ENCODE measurements at places on chromosomes 3 and 15.

DNA sequence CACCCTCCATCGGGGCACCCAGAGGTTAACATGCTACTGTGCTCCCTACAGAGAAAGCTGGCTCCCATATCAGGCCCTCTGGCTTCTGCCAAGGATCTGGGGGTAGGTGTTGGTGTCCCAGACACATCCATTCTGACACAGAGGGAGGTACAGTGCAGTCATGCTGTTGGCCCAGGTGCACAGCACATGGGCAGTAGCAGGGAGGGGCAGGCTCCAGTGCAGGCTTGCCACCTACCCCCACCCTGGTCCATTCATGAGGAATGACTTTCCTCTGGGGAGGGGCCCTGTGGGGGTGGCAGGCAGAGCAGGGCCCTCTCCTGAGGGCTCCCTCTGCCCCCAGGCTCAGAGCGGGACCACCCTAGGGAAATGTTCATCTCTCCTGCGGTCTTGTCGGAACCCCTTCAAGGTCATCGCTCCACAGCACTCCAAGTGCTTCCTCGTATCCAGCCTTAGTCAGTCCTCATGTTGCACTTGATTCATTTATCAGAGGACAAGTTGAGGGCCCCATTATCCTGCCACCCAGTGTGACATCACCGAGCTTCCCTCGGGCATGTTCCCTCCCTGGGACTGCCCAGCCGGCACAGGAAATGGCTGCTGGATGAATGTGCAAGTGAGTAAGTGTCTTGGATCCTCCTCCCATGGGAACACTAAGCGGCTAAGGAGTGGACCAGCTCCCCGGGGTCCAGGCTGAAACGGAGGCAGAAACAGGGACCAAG, 10.0 kb downstream of the DUSP7 start:
- DNase-seq = no peak

DNA sequence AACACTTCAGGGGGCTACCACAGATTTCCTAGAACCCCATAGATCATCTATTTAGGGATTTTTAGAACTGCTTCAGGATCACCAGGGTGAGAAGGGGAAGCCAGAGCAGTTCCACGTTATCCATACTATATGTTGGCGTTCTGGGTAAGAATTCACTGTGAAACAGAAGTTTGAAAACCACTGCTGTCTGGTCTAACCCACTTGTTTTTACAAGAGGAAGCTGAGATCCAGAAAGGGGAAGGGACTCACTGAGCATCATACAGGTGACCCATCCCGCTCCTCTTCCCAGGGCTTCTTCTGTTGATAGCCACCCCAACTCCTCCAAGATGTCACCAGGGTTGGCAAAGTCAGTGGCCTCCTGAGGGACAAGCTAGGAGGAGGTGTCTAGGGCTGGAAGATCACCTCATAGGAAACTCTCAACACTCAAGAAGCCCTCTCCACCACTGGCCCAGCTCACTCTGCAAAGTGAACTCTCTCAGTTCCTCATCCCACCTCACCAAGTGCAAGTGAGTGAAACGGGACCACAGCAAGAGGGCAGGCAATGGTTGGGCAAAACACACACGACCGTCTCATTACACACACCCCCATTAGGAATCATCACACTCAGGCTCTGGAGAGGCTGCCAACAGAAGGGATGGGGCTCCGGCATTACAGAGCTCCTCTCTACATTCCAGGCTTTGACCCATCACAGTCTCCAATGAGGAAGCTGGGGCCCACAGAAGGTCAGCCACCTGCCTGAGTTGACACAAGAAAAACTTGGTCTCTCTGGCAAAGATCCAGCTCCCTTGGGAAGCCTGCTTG, 1.8 kb downstream of the DAPK2 start:
- DNase-seq = no peak

- no peak for DNase-seq
Measured at GRCh38 chr15:63532307-63532744, 27.9 kb downstream of the USP3 start.

- no peak for DNase-seq
Measured at GRCh38 chr3:10304905-10305304, 12.2 kb upstream of the GHRL start.

- no peak for DNase-seq
Measured at GRCh38 chr3:59106085-59106648, 56.3 kb upstream of the CFAP20DC start.

DNA sequence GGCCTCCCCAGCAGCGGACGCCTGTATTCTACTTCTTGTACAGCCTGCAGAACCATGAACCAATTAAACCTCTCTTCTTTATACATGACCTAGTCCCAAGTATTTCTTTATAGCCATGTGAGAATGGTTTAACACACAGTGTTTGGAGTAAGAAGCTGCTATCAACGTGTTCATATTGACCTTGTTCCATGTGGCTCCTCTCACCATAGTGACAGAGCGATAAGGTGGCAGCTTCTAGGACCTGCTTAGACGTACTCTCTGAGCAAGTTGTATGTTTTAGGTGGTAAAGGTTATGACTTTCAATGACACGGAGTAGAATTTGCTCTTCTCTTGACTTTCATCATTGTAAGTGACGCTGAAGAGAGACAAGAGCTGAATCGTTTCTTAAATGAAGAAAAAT, 157.7 kb upstream of the SLCO3A1 start:
- DNase-seq = no peak

DNA sequence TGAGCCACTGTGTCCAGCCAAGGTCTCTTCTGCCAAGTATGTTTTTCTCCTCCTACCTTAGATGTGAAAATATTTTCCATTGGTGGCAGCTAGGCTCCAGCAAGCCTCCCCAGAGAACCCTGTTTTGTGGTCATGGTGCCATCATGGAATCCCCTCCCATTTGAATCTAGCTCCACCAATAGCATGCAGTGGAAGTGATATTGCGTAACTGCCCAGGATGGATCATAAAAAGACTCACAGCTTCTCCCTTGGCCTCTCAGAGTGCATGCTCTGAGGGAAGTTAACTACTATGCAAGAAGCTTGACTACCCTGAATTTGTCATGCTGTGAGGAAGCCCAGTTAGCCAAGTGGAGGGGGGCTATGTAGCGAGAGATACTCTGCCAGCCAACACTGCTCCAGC, 27.5 kb downstream of the CRYGS start:
- no peak for DNase-seq

GRCh38 chr3:14441920-14442300, 39.5 kb downstream of the SLC6A6 start:
- DNase-seq = no peak

GRCh38 chr3:96175500-96175899, 638.9 kb upstream of the EPHA6 start:
- DNase-seq = no peak

- DNase-seq = no peak
Measured at GRCh38 chr15:89243046-89243690, 611 bp upstream of the FANCI start.

- DNase-seq = no peak
Measured at GRCh38 chr3:9914559-9915253, 2.2 kb upstream of the IL17RC start.

DNA sequence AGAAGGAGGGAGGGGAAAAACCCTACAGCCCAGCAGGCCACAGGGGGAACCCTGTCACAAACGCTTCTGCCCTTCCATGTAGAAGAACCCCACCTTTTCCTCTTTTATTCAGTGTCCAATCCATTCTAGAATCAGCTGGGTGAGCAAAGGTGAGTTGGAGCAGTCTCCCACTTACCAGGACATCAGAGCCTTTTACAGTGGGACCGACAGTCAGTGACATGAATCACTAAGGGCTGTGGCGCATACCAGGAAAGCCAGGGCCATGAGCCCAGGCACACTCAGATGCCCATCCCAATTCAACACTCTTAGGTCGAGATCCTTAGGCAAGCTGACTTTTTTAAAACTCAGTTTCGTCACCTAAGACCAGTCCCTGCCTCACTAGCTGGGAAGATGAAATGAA, 146.1 kb downstream of the AQP9 start:
- DNase-seq = no peak

- no peak for DNase-seq
Measured at GRCh38 chr15:78449220-78449999, 11.4 kb downstream of the IREB2 start.

DNA sequence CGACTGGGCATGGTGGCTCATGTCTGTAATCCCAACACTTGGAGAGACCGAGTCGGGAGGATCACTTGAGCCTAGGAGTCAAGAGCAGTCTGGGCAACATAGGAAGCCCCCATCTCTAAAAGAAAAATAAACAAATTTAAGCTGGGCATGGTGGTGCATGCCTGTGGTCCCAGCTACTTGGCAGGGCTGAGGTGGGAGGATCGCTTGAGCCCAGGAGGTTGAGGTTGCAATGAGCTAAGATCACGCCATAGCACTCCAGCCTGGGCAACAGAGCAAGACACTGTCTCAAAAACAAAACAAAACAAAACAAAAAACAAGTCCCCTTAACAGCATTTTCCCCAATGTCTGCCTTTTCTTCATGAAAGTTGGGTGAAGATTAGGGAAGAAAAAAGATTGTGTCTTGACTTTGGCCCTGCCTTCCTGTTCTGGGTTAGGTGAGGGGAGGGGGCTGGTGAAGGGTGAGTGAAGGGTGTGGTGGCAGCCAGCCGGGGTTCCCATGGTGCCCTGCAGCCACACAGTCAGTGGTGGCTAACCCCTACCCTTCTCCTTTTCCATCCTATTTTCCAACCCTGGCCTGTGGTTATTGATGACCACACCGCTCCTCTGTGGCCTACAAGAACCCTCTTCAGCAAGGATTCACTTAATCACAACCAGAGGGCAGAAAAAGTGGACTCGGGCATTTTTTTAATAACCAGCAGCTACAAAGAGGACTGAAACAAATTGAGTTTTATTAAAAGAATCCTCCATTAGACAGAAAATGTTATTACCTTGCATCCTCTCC, 28.4 kb upstream of the SMAD3 start:
- no peak for DNase-seq

GRCh38 chr3:31926543-31926942, 54.5 kb downstream of the OSBPL10 start:
- no peak for DNase-seq

DNA sequence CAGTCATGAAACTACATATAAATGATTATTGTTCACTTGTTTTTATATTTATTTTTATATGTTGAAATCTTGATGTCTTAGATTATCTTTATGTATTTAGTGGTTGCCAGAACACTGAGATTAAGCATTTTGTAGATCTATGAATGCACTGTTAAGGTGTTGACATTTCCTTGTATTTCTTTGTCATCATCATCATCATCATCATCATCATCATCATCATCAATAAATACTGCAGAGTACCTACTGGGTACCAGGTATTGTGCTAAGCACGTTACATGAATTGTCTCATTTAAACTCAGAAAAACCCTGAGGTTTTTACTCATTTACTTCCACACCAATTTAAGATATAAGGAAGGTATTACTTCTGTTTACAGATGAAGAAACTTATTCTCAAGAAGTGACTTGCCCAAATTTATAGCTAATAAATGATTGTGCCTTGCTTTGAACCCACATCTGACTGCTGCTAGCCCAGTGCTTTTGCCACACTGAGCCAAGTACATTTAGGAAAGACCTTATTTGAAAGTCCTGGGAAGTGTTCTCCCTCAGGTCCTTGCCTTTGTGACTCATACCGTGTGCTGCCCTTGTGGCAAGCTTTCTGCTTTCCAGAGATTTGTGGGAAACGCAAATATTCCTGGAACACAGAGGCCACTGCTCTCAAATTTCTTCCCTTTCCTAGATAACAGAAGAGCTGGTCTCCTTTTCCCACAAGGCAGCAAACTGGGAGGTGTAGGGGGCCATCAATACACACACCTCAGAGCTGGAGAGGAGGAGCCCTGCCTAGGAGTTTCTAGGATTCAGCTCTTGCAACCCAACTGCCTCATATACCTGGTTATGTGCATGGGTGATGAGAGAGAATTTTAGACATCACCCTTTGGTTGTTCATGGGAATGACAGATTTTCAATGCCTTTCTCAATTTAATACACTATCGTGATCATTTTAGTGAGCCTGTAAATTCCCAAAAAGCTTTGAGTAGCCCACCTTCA, 115.4 kb upstream of the C15orf61 start:
- DNase-seq = no peak

DNA sequence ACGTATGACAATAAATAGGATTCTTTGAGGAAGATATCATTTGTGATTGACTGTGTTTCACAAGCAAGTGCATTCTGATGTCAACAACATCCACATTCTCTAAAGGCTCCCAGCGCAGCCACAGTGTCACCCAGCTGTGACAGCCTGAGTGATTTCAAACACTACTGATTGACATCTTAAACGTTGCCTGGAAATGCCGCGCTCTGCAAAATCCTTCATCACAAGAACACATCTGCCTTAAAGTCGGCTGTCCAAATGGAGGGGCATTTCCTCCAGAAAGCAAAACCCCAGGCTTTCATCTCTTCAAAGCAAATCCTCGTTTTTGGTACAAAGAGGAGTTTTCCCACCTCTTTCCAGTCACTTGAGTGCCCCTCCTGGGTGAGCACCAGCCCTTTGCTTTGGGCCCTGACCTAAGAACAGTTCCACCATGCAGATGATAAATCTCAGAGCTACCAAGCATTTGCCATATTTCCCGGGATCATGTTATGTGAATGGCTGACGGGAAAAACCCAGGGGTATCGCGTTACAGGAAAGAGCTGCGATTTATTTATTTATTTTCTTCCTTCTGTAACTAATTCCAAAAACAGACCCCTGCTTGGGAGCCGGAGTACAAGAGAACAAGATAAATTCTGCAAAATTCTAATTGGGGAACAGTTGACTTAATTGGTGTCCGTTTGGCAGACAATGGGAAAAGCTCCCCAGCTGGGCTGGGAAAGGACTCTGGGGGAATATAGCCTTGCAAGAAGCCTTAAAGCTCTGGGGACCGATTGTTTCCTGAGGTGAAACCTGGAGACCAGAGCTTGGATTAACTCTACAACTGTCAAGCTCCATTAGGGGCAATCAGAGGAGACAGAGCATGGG, 703.8 kb upstream of the NR2F2 start:
- no peak for DNase-seq

DNA sequence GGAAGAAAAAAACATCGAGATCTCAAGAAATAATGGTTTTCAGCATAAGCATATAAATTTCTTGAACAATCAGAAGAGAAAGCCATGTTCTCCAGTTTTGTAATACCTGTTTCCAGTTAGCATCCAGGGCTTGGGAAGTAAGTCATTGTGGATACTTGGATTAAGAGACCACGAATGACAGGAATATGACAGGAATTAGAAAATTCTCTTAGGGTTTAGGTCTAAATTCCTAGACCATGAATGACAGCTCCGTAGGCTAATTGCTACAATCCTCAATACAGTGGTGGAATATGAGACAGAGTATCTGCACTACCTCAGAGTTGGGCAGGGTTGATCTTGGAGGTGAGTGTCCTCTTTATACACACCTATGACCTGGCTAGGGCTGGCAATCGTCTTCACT, 517.5 kb downstream of the NTRK3 start:
- DNase-seq = no peak

DNA sequence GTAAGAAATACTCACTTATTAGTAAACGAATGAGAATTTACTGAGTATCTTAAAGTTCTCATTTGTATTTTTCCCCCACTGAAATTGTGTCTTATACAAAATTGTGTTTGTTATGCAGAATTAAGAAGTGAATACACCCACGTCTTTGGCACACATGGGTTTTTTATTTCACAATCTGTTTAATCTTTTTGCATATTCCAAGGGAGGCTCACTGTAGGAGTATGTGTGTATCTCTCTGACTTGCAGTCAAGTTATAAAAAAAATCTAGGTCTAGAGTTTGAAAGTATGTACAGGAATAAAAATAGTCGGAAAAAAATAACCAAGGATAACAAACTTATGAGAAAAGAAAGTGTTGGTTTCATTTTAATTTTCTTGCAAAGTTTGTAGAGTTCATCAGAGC, 255.2 kb downstream of the PDCD6IP start:
- DNase-seq = no peak

All from T-helper 17 cell (primary cell).